ENCODE measurements at places on chromosomes 2 and 18.

DNA sequence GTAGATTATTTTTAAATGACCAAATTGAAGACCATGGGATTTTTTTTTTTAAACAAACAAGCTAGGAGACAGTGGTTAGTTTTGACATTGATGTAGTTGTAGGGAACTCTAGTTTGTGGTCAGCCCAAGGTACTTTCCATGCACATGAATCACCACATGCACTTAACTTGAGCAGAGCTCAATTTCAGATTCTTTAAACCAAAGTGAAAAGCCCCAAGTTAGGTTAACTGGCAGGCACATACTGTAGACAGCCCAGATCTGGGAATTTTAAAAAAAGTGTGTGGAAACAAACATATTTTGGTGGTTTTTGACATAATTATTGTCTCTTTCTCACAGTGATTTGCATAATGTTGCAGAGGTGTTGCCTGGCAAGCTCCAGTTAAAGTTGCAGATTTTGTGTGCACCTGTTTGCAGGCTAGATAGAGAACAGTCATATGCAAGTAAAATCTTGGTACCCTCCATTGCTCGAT lies 88.4 kb downstream of the BCL2L11 start:
- no peak for DNase-seq

DNA sequence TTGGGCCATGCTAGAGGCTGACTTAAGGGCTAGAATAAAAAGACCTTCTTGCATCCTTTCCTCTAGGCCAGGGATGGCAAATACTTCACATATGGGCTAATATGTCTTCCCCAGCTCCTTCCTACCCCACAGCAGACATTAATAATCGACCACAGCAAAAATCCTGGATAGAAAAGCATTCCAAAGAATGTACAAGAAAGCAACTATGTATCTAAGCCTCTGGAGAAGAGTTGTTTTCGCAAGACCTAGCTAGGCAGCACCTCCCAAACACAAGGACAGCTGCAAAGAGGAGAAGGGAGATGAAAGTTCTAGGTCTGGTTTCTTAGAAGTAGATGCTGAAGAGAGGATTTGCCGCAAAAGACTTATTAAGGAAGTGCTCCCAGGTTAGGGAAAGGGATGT lies 372.6 kb downstream of the SLC4A3 start:
- no peak for DNase-seq

DNA sequence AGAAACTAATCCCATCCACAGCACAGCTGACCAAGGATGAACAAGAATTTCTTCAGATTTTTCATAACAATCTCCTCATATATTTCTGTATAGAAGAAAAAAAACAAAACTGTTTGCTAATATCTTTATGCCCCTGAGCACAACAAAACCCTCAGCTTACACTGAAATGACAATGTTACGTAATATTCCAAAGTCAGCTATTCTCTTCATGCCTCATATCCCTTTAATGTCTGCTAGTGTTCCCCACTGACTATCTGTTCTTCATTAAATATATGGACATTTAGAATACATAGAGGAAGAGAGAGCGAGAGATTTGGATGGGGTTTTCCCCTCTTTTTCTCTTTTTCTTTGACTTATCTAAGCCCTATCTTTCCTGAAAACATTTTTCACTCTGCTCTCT lies 87.9 kb upstream of the GULP1 start:
- no peak for DNase-seq

DNA sequence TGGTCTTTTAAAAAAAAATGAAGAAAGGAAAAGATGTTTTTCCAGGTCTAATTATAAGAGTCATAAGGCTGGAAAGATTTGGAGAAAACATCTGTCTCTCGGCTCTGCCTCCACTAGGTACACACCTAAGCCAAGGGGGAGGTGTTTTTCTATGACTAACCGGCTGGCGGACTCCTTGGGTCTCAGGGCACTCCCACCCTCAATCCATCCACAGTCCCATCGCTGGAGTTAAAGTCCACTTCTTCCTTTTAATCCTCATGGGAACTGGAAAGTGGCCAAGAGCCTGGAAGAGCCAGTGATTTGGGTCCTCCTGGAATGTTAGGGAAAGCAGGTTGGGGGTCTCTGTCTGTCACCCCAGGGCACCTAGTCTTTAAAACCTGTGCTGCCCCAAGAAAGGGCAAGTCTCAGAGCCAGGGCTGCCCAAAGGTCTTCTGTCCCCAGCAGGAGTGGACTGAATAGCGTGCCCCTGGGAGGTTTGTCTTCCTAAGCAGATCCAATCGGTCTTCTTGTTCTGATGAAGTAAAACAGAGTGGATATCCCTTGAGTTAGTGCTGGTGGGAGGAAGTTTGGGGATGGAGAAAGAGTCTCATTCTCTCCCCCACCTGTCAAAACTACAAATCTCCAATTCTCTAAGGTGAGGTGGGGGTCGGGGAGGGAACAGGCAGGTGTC lies 66.4 kb downstream of the MCFD2 start:
- DNase-seq, result no peak

DNA sequence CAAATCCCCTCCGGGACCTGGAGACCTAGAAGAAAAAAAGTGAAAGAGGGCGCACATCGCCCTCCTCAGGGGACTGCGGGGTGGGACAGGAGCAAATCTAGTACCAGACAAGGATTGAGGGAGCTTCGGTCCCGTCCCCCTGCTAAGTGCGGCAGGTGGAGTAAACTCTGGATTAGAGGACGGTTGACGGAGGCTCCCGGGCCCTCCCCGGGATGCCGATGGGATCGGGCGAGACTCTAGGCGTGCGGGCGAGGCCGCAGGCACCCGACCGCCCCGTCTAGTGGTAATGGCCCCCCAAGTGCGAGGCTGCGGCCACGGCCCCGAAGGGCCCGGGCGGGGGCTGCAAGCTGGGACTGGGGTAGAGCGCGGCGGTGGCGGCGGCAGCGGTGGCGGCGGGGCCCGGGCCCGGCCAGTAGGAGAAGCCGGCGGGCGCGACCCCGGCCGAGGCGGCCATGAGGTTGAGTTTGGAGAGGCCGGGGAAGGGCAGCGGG lies 3.5 kb downstream of the FEV start:
- no peak for DNase-seq

DNA sequence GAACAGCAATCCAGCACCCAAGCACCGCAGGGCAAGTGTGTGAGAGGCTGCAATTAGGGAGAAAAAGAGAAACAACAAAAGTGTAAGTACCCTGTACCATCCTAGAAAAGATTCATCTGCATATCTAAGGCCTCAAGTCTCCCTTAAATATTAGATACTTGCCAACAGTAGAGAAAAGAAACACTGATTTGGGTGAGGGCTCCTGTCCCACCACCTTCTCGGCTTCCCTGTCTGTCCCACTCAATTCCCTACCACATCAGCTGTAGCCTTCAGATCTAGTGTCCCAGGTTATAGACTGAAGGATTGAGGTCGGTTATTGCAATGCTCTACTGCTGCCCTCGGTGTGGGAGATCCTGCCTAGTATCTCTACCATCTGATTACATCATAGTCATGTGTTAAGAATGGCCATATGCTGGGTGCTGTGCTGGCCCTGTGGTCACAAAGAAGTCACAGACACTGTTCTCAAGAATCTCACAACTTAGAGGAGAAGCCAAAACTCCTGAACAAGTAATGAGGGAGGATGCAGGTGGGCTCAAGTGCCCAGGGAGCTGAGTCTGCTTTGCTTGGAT lies 2.5 kb downstream of the RAX start:
- DNase-seq, result no peak

GRCh38 chr2:223692191-223692947 lies 90.2 kb upstream of the SCG2 start:
- peak; percentile 11 for DNase-seq

- no peak for DNase-seq
These were observed 17.3 kb upstream of the GTF2A1L start for GRCh38 chr2:48600204-48600813.

GRCh38 chr18:65415098-65415497 lies 335.7 kb upstream of the CDH7 start:
- no peak for DNase-seq

GRCh38 chr2:136324966-136325365 lies 207.0 kb upstream of the CXCR4 start:
- peak; percentile 72 for DNase-seq

- DNase-seq, result no peak
These were observed 303.9 kb downstream of the ETAA1 start for GRCh38 chr2:67701011-67701410.

DNA sequence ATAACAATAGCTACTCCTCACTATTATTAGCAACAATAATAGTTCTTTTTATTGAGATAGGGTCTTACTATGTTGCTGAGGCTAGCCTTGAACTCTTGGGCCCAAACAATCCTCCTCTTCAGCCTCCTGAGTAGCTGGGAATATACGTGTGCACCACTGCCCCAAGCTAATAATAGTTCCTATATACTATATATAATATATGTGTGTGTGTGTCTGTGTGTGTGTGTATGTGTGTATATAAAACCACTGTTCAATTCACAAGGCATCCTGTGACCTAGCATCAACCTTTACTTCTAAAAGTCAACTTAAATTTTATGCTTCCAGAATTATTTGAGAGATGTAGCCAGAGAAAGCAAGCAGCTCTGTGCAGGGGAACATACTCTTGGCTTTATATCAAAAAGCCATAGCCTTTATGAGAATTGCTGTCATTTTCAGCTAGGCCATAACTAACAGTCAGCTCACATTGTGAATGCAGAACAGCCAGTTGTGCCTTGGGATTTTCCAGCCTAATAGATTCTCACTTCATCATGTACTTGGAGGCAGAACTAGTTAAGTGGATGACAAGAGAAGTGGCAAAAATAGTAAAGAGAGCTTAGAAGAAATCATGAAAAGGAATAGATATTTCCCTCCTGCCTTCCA lies 665.5 kb downstream of the NYAP2 start:
- DNase-seq, result no peak

GRCh38 chr18:48611785-48612480 lies 73.1 kb downstream of the CTIF start:
- DNase-seq, result no peak

GRCh38 chr2:175402571-175402970 lies 221.1 kb upstream of the ATP5MC3 start:
- no peak for DNase-seq

DNA sequence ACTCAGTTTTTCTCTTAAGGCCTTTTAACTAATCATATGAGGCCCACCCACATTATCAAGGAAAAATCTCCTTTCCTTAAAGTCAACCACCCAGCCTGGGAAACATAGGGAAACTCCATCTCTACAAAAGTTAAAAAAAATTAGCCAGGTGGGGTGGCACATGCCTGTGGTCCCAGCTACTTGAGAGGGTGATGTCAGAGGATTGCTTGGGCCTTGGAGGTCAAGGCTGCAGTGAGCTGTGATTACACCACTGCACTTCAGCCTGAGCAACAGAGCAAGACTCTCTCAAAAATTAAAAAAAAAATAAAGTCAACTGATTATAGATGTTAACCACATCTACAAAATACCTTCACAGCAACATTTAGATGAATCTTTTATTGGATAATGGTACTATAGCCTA lies 5.8 kb downstream of the DPYSL5 start:
- no peak for DNase-seq

DNA sequence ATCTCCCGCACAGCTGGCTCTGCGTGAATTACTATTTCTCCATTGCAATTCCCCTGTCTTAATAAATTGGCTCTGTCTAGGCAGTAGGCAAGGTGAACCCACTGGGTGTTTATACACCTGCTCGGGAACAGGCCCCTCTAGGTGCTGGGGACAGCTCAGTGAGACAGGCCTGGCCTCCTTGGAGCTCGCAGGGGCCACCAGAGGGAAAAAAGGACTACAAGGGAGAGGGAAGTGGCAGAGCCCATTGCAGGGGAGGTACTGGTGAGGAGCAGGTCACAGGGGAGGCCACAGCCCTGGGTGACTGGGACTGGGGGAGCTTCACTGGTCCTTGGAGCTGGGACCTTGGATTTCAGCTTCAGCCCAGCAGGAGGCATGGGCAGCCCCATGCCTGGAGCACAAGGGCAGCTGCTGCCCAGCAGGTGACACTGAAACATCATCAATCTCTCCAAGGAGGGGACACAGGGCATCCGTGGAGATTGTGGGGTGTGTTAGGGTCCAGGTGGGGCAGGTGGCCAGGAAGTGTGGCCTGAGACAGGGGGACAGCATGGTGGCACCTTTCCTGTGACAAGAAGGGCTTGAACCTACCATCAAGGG lies 31.2 kb downstream of the NGEF start:
- no peak for DNase-seq

DNA sequence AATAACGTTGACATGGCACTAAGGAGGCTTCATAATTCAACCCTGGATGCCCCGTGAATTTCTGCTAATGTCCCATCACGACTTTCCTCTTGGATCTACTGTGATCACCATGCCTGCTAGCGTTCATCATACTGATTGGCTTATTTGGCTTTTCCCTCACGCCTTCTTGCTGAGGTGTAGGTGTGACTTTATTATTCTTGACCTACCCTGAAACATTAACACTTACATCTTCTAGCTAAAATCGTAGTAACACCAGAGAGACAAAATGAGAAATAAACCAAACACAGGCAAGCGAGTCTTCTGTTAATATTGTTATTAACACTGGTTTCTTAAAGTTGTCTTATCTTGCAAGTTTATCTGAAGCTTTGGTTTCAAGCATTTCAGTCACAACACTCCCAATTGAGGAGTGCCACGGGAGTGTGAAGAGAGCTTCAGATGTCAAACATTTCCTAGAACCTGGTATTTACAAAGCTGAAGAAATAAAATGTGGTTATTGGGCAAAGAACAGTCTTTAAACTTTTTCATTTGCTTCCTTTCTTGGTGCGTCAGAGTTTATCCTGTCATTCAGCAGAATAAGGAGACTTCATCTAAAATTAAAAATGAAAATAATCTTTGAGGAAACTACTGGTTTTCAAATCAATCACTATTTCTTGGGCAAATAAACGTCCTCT lies 15.4 kb upstream of the STAT1 start:
- DNase-seq, result no peak

GRCh38 chr2:108268001-108268400 lies 20.7 kb upstream of the SULT1C2 start:
- no peak for DNase-seq

GRCh38 chr2:203797276-203797675 lies 70.3 kb upstream of the CTLA4 start:
- DNase-seq, result no peak

GRCh38 chr2:202858601-202859000 lies 13.0 kb downstream of the ICA1L start:
- DNase-seq, result no peak

- DNase-seq, result no peak
These were observed 49.7 kb downstream of the KLHL29 start for GRCh38 chr2:23434721-23435121.

DNA sequence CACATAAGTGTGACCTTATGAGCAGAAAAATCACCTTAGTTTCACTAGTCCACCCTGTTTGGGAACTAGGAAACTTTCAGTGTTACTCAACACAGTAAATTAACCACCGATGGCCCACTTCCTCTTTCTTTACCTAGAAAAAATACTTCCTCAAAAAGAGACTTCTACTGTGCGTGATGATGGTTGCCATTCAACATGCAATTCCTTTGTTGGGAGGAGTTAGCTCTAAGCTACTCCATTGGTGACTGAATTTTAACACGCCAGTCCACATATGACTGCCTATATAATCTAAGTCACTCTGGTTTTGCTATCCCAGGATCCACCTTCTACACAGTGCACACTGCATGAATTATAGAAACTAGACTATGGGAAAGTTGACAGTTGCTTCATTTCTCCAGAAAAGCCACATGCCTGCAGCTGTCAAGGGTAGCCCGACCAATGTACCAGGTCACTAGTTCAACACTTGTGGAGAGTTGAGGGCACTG lies 47.8 kb upstream of the REG3G start:
- DNase-seq, result peak; percentile 87
